ENCODE measurements at places on chromosomes 12 and 14.

DNA sequence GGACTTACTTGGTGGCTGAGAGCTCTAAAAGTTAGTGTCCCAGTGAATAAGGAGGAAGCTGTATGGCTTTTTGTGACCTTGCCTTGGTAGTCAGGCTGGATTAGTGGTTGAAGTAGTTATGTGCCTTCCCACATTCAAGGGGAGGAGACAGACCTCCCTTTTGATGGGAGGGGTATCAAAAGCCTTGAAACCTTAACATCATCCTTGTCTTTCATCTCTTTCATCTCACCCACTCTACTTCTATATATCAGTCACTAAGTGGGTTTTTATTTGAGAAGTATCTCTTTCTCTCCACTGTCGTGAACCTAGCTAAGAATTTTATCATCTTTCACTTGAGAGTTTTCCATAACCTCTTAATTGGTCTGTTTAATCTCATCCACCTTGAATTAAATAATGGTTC lies 15.7 kb downstream of the NUBPL start:
- no peak for DNase-seq

GRCh38 chr12:87227162-87227561 lies 802.0 kb downstream of the C12orf50 start:
- DNase-seq: no peak

- DNase-seq: no peak
Measured at GRCh38 chr14:80387563-80387981, 176.3 kb upstream of the DIO2 start.

- DNase-seq: no peak
Measured at GRCh38 chr14:47223656-47224055, 451.7 kb downstream of the MDGA2 start.

- DNase-seq: no peak
Measured at GRCh38 chr14:72745546-72745945, 148.4 kb downstream of the DPF3 start.

GRCh38 chr12:119674560-119674959 lies 6.6 kb downstream of the PRKAB1 start:
- no peak for DNase-seq

- no peak for DNase-seq
Measured at GRCh38 chr12:100184549-100185145, 16.0 kb upstream of the ACTR6 start.

DNA sequence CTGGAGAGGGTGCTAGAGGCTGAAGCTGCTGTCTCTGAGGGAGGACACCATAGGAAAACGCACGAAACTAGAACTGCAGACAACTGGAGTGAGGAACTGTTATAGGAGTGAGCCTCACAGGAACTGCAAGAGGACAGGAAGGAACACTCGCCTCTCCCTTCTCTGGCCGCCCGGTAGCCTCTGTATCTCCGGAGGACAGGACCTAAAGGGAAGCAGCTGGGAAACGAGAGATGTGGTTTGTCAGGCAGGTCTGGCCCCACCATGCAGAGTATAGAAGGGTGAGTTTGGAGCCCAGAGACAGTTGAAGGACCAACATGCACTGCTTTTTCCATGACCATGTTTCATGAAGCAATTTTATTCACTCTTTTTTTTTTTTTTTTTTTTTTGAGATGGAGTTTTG lies 127.3 kb downstream of the EFCAB11 start:
- no peak for DNase-seq

DNA sequence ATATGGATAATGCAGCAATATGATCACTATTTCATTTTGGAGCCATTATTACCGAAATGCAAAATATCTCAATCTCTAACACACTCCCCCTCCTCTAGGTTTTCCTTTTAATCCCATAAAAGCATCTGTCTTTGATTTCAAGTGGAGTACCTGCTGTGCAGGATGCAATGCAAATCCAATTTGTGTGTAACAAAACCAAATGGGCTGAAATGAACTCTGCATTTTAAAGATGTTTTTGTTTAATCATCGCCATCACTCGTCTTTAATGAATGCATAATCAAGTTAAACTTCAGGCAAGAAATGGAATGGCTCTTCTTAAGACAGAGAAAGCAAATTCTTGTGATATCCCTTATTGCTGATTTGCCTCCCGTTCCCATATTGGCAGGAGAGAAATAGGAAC lies 114.3 kb downstream of the SLC15A5 start:
- no peak for DNase-seq

GRCh38 chr14:56118611-56119181 lies 485 bp downstream of the PELI2 start:
- no peak for DNase-seq

DNA sequence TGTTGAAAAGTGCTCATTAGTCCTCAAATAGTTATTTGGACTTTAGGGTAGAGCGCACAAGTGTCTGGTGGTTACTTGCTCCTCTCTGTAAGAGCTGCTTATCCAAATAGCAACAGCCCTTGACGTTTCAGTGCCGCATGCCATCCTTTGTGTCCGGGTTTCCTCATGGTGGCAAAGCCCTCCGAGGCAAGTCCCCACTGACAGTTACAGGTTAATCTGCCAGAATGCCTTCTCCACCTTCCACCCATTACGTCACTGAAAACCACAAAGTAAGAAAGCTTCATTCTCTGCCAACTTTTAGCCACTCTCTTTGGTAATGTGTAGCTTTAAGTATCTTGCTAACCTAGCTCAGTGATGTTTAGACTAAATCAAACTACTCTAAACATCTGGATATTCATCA lies 78.6 kb downstream of the POLR3B start:
- no peak for DNase-seq

DNA sequence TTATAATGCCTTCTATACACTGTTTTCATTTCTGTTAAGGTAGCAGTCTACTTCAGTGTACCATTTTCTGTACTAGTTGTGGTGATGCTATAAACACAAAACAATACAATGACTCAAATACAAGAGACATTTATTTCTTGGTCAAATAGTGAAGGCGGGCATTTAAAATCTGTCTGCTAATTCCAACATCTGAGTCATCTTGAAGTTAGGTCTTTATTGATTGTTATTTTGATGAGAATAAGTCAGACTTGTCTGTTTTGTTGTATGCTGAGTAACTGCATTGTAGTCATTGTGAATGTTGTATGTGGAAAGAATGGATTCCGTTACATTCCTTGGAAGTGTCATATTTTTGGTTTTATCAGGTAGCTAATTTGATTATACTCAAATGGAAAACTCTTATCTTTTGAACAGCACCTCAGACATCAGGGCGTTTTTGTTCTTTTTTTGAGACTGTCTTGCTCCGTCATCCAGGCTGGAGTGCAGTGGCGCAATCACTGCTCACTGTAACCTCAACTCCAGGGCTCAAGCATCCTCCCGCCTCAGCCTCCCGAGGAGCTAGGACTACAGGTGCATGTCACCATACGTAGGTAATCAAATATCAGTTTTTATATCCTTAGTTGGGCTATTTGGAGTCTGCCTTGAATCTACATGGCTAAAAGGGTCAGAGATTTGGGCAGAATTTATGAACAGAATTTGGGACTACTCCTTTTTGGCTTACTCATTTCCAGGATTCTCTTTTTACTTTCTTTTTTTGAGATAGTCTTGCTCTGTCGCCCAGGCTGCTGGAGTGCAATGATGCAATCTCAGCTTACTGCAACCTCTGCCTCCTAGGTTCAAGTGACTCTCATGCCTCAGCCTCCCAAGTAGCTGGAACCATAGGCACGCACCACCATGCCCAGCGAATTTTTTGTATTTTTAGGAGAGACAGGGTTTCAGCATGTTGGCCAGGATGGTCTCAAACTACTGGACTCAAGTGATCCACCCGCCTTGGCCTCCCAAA lies 56.8 kb downstream of the PAPLN start:
- DNase-seq: no peak

- DNase-seq: no peak
Measured at GRCh38 chr12:71587012-71587411, 76.6 kb downstream of the ZFC3H1 start.

DNA sequence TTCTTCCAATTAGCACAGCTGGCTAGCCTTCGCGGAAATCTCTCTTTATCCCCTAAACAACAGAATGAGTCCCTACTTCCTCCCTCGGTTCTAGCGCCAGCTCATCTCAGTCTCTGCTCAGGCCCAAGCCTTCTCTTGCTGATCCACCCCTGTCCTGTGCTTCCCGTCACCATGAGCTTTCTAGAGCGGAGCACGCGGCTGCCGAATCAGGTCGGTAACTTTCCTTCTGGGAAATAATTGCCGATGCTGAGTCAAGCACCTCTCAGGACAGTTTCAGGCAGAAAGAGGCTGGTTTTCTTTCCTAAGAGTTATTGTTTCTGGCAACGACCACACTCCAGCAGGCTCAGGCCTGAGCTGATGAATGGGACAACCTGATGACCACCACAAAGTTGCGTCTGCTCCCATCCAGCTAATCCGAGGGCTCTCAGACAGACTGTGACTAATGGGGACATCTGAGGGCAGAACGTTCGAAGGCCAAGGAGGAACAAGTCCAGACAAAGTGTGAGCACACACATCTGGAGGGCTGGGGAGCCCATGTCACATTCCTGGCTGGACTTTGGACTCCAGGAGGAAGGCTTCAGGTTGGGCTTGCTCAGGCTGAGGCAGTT lies 13.6 kb upstream of the GPR68 start:
- DNase-seq: no peak

GRCh38 chr14:54472315-54472714 lies 16.5 kb downstream of the GMFB start:
- no peak for DNase-seq

DNA sequence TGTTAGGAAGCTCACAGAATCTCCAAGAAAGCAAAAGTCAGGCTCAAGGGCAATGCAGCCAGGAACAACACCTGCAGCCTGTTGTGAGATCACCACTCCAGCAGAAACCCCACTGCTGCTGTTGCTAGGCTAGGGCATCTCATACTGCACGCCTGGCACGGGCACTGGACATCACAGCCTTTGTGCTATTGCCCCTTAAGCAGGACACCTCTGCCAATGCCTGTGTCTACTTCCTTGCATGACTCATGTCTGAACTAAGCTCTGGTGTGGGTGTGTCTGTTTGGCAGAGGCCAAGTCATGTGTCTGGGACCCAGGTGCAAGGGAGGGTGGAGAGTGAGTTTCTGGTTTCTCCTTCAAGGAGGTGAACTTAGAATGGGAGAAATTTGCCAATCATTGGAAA lies 10.0 kb upstream of the DDX47 start:
- no peak for DNase-seq

GRCh38 chr12:106581543-106582248 lies 1.1 kb upstream of the RFX4 start:
- DNase-seq: no peak

DNA sequence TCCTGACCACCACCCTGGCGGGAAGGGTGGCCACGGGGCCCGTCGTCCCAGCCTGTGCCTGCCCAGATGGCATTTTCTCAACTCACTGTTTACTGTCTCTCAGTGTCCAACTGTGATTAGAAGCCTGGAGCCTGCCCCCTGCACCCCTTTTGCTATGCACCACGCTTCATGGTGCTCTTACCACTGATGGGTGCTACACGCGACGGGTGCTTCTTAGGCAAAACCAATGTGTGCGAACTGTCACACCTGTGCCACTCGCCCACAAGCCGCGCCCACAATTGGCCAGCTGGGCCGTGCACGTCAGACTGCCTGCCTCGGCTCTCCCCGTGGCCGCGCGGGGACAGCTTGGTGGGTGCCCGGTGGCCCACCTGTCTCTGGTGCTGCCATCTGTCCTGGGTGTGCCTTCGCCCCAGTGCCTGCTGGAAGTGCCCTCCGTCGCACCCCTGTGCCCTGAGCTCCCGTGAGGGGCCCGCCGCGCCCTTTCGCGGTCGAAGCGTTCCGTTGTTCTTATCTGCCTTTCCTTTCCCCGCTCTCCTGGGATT lies 15.1 kb upstream of the AMN start:
- no peak for DNase-seq

GRCh38 chr14:99685596-99685995 lies 1.5 kb downstream of the CYP46A1 start:
- no peak for DNase-seq

DNA sequence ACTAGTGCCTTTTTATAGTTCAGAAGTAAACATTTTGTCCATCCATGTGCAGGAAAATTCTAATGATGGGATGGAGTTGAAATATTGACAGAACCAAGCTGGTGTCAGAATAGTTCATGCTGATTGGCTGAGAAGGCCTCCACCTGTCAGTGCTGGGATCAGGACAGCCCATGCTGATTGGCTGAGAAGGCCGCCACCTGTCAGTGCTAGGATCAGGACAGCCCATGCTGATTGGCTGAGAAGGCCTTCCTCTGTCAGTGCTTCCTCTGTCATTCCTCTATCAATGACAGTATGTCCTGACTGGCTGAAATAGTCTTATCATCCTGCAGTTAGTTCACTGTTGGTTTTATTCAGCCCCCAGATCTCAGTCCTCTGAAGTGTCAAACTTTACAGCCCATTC lies 95.7 kb downstream of the PPP2R5C start:
- DNase-seq: no peak

DNA sequence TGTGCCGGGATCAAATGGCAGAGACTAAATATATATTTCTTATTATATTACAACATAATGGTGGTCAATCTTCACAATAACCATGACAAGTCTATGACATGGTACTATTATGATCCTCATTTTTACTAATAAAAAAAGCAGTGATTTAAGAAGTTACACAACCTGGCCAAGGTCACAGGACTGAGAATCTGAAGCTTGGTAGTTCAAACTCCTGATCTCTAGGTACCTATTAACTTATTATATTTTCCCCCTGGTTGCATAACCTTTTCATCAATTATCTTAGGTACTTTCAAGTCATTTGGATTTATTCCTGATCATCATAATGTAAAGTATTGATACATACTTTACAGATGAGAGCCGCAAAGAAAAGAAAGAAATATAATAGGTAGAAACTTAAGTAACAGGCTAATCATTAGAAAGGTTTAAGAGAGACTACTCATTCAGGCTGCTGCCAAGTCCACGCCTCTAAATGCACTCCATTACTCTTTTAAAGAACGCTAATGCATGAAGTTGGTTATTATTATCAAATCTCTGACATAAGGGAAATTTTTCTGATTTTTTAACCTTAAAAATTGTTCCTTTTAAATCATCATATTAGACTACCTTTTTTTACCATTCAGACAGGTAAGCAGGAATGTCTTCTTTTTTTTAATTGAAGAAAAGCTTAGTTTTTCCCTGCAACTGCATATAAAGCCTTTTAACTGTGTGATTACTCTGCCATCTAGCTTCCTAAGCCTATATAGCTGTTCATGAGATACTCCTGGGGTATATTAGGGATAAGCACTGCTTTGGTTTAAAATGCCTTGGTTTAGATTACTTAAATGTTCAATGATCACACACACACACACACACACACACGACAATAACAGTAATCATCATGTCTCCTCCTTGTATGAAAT lies 35.6 kb downstream of the RPS29 start:
- no peak for DNase-seq

GRCh38 chr14:67393689-67394088 lies 18.3 kb downstream of the PLEK2 start:
- DNase-seq: no peak

DNA sequence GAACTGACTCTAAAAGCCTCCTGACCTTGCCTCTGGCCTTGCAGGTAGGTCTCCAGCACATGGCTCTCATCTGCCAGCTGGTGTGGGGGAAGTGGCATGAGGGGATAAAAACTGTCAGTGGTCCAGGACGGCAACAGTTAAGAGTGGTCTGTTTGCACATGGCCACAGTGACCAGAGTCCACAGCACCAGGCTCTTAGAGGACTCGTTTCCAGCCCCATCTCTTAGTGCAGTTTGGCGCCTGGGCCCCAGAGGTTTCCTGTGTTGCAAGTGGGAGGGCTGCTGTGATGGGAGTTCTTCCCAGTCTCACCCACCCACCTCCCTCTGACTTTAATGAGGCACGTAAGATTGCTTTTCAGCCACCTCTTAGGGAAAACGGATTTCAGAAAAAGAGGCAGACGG lies 37.0 kb downstream of the APPL2 start:
- DNase-seq: no peak

GRCh38 chr12:41073633-41074472 lies 114.3 kb upstream of the PDZRN4 start:
- DNase-seq: no peak

- no peak for DNase-seq
Measured at GRCh38 chr14:71636076-71636475, 296.2 kb upstream of the RGS6 start.
